ENCODE measurements at places on chromosomes 4 and X. TPM values are rescaled to one million over a fixed set of nuclear protein-coding genes. Genes with fewer than 3 reads are reported as not detected.

The HHIP gene
- total RNA-seq: 2.3 TPM

The SSX4 gene
- not detected for total RNA-seq

The DRP2 gene
- total RNA-seq: 0.58 TPM

The PLAC1 gene
- 2.6 TPM for total RNA-seq

The GBA3 gene
- not detected for total RNA-seq

The SEC31A gene
- total RNA-seq: 47.4 TPM

The CYBB gene
- 0.46 TPM for total RNA-seq

The TDO2 gene
- total RNA-seq: not detected

The PRDM8 gene
- total RNA-seq: 9.4 TPM

The EDA gene
- 0.15 TPM for total RNA-seq

The DLG3 gene
- total RNA-seq: 32.7 TPM

The NLGN3 gene
- 0.29 TPM for total RNA-seq

The AKAP14 gene
- not detected for total RNA-seq

The MAGEA2 gene
- total RNA-seq: not detected

The SPACA5 gene
- total RNA-seq: not detected

The RELL1 gene
- 14.6 TPM for total RNA-seq

The STARD8 gene
- 0.91 TPM for total RNA-seq

The TBCK gene
- total RNA-seq: 10.1 TPM

The CT45A1 gene
- not detected for total RNA-seq

The NBDY gene
- total RNA-seq: 9.7 TPM

The SCML2 gene
- total RNA-seq: 4.8 TPM

The LGI2 gene
- 3.4 TPM for total RNA-seq

The MGAT4D gene
- not detected for total RNA-seq

The PDCL2 gene
- total RNA-seq: not detected

The PABPC4L gene
- 0.47 TPM for total RNA-seq

The ADH7 gene
- not detected for total RNA-seq

The QDPR gene
- 13.4 TPM for total RNA-seq

The PAGE2B gene
- not detected for total RNA-seq

The PYURF gene
- 143 TPM for total RNA-seq

The SAGE1 gene
- total RNA-seq: not detected

The EGF gene
- 6.1 TPM for total RNA-seq

The ASIC5 gene
- not detected for total RNA-seq

The EMCN gene
- not detected for total RNA-seq

The NMU gene
- total RNA-seq: 40.2 TPM

The IL2 gene
- not detected for total RNA-seq

The VCX2 gene
- total RNA-seq: not detected

The MMAA gene
- 5.3 TPM for total RNA-seq

The PDE5A gene
- total RNA-seq: 8.1 TPM

The MSX1 gene
- 7.5 TPM for total RNA-seq

The CENPVL1 gene
- total RNA-seq: not detected

The C4orf54 gene
- total RNA-seq: not detected

The TCEAL9 gene
- 46.8 TPM for total RNA-seq

The BEX1 gene
- total RNA-seq: 4.0 TPM

The GYPA gene
- total RNA-seq: not detected

The OTC gene
- not detected for total RNA-seq

The CCNI gene
- 73.5 TPM for total RNA-seq

The ASB11 gene
- not detected for total RNA-seq

Measured in PC-3 (cell line).